ENCODE measurements at places on chromosomes 7 and 10. TPM values are rescaled to one million over a fixed set of nuclear protein-coding genes. Genes with fewer than 3 reads are reported as not detected.

The ST8SIA6 gene
- not detected for total RNA-seq

The GNAT3 gene
- 0.12 TPM for total RNA-seq

The FAM25G gene
- not detected for total RNA-seq

The IDE gene
- 28.3 TPM for total RNA-seq

The IGF2BP3 gene
- 50.6 TPM for total RNA-seq

The MYL10 gene
- not detected for total RNA-seq

The TLL2 gene
- total RNA-seq = not detected

The DNAJB9 gene
- 24.0 TPM for total RNA-seq

The PMPCB gene
- 87.2 TPM for total RNA-seq

The PLAC9 gene
- not detected for total RNA-seq

The RAMP3 gene
- total RNA-seq = 0.66 TPM

The TAS2R41 gene
- total RNA-seq = not detected

The FGFBP3 gene
- total RNA-seq = 0.05 TPM

The ATOH7 gene
- total RNA-seq = 0.07 TPM

The IKZF1 gene
- not detected for total RNA-seq

The ANAPC16 gene
- total RNA-seq = 82.3 TPM

The CC2D2B gene
- total RNA-seq = not detected

The NKX2-3 gene
- 0.12 TPM for total RNA-seq

The RBP3 gene
- not detected for total RNA-seq

The PRSS1 gene
- total RNA-seq = not detected

The STRIP2 gene
- 12.1 TPM for total RNA-seq

The FAM20C gene
- 143 TPM for total RNA-seq

The PCDH15 gene
- not detected for total RNA-seq

The PAPOLB gene
- not detected for total RNA-seq

The PPP1R3C gene
- 15.9 TPM for total RNA-seq

The TMEM225B gene
- total RNA-seq = 0.20 TPM

The MYH16 gene
- total RNA-seq = 0.34 TPM

The TMEM229A gene
- not detected for total RNA-seq

The CCL26 gene
- 33.9 TPM for total RNA-seq

The NPSR1 gene
- not detected for total RNA-seq

The OR2A12 gene
- total RNA-seq = not detected

The AKR1E2 gene
- total RNA-seq = not detected

The KCNK18 gene
- total RNA-seq = not detected

The SFXN4 gene
- total RNA-seq = 18.5 TPM

The NAT16 gene
- not detected for total RNA-seq

The HOXA11 gene
- 1.1 TPM for total RNA-seq

The PRPS1L1 gene
- not detected for total RNA-seq

The SMNDC1 gene
- total RNA-seq = 8.4 TPM

The GRID1 gene
- total RNA-seq = not detected

The RET gene
- total RNA-seq = 0.15 TPM

The UTF1 gene
- total RNA-seq = not detected

The MACC1 gene
- 0.15 TPM for total RNA-seq

The SPDYE6 gene
- total RNA-seq = not detected

The ACTL6B gene
- total RNA-seq = not detected

The ITPRIP gene
- 9.7 TPM for total RNA-seq

The NXPH1 gene
- total RNA-seq = not detected

The VIPR2 gene
- not detected for total RNA-seq

The IFIT1B gene
- total RNA-seq = 0.37 TPM

The OPN1SW gene
- not detected for total RNA-seq

The APBB1IP gene
- 0.37 TPM for total RNA-seq

The C7orf57 gene
- total RNA-seq = 0.62 TPM

The GTPBP10 gene
- total RNA-seq = 30.5 TPM

The HNRNPF gene
- total RNA-seq = 129 TPM

The IL2RA gene
- not detected for total RNA-seq

The ZNF425 gene
- 3.1 TPM for total RNA-seq

The H2BK1 gene
- not detected for total RNA-seq

The TRIM74 gene
- not detected for total RNA-seq

The TEX36 gene
- 0.10 TPM for total RNA-seq

The MOGAT3 gene
- not detected for total RNA-seq
